ENCODE measurements at places on chromosomes 5 and 9.

GRCh38 chr9:93670208-93671019, 94.0 kb downstream of the PHF2 start:
- no peak for DNase-seq

DNA sequence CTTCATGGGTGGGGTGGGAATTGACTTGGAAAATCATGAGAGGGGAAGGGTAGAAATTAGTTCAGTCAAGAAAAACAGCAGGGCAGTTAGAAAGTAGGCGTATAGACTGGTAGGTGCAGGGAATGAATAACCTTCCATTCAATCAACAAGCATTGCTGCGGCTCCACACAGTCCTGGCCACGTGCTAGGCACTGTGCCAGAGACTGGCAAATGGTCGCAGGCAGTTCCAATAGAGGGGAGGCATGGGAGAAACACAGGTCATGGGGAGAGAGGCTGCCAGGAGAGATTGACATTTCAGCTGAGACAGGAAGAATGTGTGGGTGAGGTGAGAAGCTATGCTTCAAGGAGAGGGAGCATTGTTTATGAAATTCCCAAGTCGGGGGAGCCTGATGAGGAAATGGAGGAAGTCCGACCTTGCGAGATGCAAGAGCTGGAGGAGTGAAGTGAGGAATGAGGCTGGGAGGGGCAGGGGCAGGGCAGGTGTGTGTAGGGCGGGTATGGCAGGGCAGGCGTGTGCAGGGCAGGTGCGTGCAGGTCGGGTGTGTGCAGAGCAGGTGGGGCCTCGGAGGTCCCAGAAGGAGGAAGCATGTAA, 54.4 kb upstream of the PPARGC1B start:
- DNase-seq: peak; percentile 61

GRCh38 chr9:84001621-84002020, 21.0 kb downstream of the RMI1 start:
- no peak for DNase-seq

DNA sequence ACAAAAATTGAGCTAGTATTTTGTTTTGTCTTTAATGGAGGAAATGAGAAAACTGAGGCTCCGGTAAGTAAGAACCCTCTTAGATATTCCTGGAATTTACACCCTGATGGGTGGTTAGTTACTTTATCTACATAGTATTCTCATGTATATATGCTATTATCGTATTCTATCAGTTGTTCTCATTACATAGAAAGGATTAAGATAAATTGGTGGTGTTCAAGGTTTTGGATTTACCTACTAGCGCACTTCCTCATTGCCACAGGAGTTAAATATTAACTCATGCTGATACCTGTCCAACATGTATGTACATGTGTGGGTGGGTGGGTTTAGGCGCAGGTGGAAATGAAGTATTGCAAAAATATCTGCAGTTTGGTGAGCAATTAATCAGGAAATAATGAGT, 61.1 kb upstream of the IFNE start:
- no peak for DNase-seq

- no peak for DNase-seq
Observed at GRCh38 chr9:8280811-8281210, 481.2 kb upstream of the DMAC1 start.

DNA sequence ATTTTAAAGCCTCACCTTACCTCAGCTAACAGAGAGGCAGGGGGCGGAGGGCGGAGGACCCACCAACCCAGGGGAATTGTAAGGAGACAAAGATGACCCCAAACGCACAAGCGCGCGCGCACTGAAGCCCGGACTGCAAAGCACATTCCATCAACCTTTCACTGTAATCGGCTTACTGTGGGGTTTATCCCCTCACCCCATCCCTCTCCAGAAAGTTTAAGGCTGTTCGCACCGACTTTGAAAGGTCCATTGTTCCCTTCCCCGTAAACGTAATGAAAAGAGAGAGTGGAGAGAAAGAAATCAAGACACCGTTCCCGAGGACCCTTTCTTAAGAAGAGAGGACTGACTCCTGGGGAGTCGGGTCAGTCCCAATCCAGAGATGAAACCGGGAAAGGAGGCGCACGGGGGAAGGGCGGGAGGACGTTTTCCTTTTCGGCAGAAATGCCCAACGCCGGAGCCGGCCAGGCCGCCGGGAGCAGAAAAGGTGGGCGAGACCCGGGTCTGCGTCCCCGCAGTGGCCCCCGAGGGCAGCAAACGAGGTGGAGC, 464 bp downstream of the CEMIP2 start:
- no peak for DNase-seq

- no peak for DNase-seq
Observed at GRCh38 chr5:130077007-130077406, 172.7 kb downstream of the CHSY3 start.

- DNase-seq: no peak
Observed at GRCh38 chr5:80061547-80061946, 26.4 kb downstream of the THBS4 start.

All from DMS153 (cell line).